ENCODE measurements at places on chromosomes 16 and 17.

DNA sequence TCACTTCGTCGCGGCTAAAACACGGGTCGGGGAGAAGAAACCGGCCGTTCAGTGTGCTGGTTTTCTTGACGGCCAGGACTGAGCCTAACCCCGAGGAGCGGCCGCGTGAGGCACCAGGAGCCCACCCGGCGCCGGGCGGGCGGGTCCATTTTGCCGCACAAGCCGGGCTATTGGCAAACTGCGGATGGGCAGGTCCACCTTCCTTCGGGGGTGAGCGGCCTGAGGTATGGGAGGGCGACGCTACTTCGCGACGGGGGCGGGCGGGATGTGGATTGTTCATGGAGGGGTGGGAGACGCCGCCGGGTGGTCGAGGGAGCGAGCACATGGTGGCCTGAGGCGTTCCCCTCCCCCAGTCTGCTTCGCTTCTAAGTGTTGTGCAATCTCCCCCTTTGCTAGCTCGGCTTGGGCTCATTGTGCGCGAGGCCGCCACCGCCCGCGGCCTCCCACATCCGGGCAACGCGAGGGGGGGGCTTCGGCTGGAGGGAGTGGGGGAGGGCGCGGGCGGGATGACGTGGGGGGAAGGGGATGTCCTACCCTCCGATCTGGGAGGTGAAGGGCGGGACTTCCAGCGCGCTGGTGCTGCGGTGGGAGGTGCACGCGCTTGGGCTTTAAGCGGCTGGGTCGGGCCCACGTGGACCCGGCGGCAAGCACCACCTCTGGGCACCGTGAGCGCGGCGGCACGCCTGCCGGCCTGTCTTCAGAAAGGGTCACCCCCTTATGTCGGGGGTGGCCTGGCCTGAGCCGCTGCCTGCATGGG, 5.9 kb upstream of the CD68 start:
- DNase-seq: peak; percentile 84

- no peak for DNase-seq
Observed at GRCh38 chr16:24152826-24153225, 103.3 kb upstream of the CACNG3 start.

GRCh38 chr17:43880420-43880991, 26.8 kb downstream of the MPP2 start:
- DNase-seq: peak; percentile 45

- no peak for DNase-seq
Observed at GRCh38 chr17:22131740-22132139, 439.4 kb downstream of the KCNJ18 start.

GRCh38 chr17:76398523-76399174, 14.2 kb downstream of the SPHK1 start:
- DNase-seq: no peak

DNA sequence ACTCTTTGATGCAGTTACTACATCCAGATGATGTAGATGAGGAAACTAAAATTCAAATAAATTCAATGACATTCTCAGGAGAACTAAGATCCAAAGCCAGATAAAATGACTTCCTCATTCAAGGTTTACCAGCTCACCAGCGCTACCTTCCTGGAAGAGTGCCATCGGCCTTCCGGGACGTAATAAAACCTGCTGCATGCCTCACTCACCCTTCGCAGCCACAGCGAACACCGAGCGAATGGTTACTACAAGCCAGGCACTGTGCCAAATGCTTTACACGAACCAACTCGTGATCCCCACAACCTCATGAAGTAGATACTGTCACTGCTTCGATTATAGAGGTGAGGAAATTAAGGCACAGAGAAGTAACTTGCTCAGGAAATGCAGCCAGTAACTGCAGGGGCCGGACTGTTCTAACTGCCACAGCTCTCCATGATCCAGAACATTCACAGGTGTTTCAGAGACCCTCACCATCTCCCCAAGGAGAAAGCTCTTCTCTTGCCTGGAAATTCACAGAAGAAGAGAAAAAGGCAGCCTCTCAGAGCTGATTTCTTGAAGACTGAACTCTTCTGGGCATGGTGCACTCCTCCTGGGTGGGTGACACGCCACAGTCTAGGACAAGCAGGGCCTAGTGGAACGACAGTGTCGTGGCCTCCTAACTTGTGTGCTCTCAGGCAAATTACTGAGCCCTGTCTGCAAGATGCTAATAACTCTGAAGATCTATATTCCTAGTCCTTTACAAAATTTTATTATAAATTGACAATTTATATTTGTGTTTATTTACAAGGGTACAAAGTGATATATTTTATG, 46.8 kb downstream of the HIC1 start:
- DNase-seq: peak; percentile 95

GRCh38 chr16:937723-938122, 33.1 kb downstream of the LMF1 start:
- DNase-seq: no peak

- DNase-seq: peak; percentile 35
Observed at GRCh38 chr17:82957469-82957795, 117.6 kb upstream of the ZNF750 start.

GRCh38 chr16:450785-451512, 25.5 kb downstream of the RAB11FIP3 start:
- no peak for DNase-seq

GRCh38 chr16:20799599-20799998, 6.7 kb downstream of the ERI2 start:
- peak; percentile 5 for DNase-seq

- peak; percentile 70 for DNase-seq
Observed at GRCh38 chr17:74862108-74862901, 2.6 kb upstream of the GRIN2C start.

GRCh38 chr16:17343028-17343427, 127.7 kb downstream of the XYLT1 start:
- DNase-seq: no peak

DNA sequence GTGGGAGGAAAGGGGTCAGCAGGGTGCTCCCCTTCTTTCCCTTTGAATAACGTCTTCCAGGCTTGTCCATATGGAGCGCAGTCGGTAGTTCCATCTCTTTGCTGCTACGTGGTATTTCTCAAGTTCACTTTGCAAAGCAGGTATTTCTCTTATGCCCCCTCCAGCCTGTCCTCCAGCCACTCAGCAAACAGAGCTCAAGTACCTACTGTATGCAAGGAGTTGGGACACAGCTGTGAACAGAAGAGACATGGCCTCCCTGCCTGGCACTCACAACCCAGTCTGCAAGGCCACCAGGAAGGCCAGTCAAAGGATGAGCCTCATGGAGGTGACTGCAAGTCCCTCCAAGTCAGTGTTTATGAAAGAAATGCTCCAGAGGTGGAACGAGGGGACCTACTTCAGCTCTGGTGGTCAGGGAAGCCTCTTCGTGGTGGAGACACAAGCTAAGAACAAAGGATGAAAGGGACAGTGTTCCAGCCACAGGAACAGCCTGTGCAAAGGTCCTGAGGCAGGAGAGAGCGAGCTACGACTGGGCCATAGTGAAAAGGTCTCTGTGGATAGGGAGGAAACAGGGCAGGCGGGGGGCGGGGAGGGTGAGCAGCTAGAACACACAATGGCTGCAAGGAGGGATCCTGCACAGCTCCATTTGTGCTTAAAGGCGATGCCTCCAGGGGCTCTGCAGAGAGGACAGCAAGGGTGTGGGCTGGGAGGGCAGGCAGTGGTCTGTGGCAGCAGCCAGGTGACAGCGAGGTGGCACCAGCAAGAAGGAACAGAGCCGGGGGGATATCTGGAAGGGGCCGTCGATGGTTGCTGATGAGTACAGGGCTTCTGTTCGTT, 32.6 kb downstream of the PPL start:
- DNase-seq: no peak

GRCh38 chr17:82241183-82241925, 12.5 kb downstream of the SLC16A3 start:
- DNase-seq: no peak

GRCh38 chr16:63703612-63704011, 1418.3 kb downstream of the CDH11 start:
- no peak for DNase-seq

- DNase-seq: no peak
Observed at GRCh38 chr17:5511401-5512225, 25.2 kb downstream of the MIS12 start.

DNA sequence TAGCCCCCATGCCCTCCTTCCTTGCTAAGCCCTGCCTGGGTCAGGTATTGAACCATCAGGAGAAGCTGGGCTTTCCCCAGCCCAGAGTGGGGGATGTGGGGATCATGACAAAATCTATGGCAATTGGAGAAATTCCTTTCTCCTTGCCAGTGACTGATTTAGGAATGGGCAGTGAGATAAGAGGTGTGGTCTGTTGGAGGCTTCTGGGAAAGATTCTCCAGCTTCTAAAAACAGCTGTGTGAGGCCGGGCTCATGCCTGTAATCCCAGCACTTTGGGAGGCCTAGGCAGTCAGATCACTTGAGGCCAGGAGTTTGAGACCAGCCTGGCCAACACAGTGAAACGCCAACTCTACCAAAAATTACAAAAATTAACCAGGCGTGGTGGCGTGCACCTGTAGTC, 69.1 kb downstream of the SRCIN1 start:
- DNase-seq: no peak

GRCh38 chr16:56234737-56235136, 43.4 kb downstream of the GNAO1 start:
- DNase-seq: no peak

- no peak for DNase-seq
Observed at GRCh38 chr16:9663588-9663987, 518.6 kb downstream of the GRIN2A start.

DNA sequence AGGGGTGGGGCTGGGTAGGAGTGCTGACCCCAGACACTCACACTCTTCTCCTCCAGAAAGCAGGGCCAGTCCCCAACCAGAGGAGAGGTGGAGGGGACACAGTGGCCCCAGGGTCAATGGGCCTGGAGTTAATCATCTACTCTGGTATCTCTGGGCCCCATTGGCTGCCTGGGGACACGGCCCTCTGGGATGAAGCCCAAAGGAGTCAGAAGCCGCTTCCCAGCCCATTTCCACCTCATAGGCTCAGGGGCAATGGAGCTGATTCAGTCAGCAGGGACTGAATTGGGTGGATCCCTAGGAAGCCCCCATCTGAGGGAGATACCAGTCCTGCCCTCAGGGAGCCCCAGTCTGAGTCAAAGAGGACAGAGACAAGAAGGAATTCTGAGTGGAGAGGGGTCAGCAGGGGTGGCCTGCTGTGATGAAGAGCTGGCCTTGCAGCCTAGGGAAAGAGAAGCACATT, 2.9 kb upstream of the NAGS start:
- no peak for DNase-seq

Measured in SHP77 (cell line).